Left ventricle myocardium inferior (tissue), 1 donor: ENCODE measurements at places on chromosomes 12 and 14. TPM values are rescaled to one million over a fixed set of nuclear protein-coding genes. Genes with fewer than 3 reads are reported as not detected.

CCDC175 gene
- total RNA-seq, result not detected

DNA sequence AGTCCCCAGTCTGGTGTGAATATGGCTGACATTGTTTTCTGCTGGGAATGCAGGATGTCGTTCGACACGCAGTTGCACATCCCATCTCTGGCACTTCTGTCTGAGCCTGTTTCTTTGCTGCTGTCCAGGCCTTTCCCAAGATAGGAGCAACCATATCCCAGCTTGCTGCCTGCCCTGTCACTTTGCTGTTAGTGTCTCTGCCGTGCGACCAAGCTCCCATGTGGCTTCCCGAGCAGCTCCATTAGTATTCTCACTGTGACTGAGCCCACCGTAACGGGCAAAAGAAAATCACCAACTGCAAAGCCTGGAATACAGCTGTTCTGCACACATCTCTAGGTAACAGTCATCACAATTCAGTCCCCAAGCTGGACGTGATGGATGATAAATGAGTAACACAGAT lies 66.0 kb upstream of the CPSF6 start:
- no peak for DNase-seq

KIF5A gene
- total RNA-seq, result 0.08 TPM

LALBA gene
- total RNA-seq, result not detected

DNA sequence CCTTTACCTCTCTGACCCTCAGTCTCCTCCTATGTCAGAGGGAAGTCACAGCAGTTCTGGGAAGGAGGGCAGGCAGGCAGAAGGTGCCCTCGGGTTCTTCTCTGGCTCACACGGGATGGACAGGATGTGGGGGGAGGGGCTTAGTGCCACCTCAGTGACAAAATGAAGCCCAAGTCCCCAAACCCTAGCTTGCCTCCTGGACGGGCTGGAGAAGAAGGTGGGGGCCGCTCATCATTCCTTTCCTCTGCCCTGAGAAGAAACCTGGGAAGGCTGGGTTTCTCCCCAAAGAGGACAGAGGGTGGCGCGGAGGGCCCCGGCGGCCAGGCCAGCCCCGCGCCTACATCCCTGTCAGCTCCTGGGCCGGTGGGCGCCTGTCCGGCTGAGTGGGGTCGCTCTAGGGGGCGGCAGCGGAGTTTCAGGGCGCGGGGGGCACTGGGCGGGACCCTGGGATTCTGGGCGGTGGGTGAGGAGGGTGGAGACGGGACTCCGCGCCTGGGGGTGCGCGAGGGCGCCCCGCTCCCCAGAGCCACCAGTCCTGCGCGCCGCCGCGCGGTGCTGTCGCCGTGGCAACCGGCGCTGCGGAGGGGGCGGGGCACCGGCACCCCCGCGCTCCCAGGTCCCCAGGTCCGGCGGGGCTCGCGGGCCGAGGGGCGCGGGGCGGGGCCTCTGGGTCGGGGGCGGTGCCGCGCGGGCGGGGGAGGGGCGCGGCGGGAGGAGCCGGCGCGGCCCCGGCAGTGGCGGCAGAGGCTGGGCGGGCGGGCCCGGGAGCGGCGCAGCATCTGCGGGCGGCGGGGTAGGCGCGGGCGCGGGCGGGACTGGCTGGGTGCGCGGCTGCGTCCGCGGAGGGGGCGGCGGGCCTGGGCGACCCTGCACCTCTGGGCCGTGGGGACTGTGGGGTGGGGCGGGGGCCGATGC lies at the start of gene TMEM121:
Gene TMEM121, plus strand, starts transcription at position 723 of the 915 bp plus-strand sequence. CDS start 2,252 bp downstream, outside the sequence.
- no peak for DNase-seq

PTPRR gene
- total RNA-seq, result 1.3 TPM

- no peak for DNase-seq
These were observed 69.9 kb downstream of the RASSF3 start for GRCh38 chr12:64680235-64680634.

DNA sequence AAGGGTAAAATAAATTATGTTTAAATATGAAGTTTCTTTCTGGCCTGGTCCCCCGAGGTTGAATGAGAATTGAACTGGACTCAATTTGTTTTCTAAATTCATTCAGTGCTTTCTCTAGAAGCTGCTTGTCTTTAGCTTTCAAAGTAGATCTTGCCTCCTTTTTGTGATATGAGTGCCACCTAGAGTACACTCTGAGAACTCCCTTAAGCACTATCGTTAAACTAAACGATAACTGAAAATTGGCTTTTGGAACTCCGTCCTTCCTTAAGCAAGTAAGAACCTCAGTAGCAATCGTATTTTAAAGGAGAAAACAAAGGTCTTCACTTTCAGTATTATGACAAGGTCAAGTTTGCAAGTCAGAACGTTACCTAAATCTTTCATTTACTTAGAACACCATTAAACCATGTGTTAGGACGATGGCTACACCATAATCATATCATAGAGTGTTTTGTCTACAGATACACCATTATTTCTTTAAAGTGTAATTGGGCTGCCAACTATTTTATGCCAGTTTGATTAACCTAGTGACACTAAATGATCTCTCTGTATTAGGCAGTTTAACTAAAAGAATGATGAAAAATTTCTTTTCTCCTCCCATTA lies 364.8 kb downstream of the SNAPC1 start:
- no peak for DNase-seq

- no peak for DNase-seq
These were observed 11.3 kb downstream of the FOXN3 start for GRCh38 chr14:89405712-89406111.

DNA sequence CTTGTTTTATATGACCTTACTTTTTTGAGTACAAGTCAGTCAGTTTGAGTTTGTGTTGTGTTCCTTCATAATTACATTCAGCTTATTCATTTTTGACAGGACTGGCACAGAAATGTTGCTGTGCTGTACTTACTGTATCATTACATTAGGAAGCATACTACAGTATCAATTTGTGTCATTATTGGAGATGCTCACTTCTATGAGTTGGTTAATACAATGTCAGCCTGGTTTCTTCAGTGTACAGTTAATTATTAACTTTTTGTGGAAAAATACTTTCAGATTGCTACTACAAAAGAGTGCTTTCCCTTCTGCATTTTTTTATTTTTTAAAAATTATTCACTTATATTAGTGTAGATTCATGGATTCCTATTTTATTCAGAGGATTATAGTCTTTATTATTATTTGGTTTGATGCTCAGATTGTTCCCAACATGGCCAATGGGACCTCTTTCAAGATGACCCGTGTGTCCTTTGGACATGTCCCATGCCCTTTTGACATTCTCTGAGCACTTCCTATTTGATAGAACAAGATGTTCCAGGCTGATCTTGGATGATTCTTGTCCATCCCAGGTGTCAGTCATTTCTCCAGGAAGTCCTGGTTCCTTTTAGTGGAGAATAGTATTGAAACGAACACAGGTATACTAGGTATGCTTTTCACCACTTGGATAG lies 66.6 kb downstream of the MON2 start:
- no peak for DNase-seq

DNA sequence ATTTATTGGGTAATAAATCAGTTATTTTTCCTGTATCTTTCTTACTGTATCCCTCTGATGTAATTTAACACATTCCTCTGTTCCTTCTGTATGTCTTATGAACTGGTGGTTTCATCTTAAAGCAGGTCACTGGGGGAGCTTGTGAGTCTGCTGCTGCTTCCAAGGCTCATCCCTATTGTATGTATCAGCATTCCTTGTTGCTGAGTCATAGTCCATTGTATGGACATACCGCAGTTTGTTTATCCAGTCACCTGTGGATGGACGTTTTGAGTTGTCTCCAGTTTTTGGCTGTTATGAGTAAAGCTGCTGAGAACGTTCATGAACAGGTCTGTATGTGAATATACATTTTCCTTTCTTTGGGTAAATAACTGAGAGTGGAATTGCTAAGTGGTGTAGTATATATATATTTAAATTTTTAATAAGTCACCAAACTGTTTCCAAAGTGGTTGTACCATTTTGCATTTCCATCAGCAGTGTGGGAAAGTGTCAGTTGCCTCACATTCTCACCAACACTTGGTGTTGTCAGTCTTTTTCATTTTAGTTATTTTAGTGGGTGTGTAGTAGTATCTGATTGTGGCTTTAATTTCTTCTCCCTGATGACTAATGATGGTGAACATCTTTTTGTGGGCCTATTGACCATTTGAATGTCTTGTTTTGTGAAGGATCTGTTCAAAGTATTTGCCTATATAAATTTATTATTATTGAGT lies 82.7 kb downstream of the BEGAIN start:
- DNase-seq, result no peak

DNA sequence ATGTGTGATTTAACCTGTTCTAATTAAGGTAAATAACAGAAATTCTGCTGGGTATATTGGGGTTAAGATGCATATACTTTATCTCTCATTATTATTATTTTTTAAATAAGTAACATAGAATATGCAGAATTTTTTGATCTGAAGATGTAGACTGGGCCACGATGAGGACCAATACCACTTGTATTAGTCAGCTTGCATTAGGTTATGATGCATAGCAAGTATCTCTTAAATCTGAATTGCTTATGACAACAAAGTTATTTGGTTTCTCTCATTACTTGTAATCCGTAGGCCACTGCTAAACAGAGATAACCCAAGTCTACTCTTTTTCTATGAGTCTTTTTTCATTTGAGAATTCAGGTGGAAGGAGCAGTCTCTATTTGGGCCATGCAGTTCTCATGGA lies 145.5 kb upstream of the NOVA1 start:
- no peak for DNase-seq

DNA sequence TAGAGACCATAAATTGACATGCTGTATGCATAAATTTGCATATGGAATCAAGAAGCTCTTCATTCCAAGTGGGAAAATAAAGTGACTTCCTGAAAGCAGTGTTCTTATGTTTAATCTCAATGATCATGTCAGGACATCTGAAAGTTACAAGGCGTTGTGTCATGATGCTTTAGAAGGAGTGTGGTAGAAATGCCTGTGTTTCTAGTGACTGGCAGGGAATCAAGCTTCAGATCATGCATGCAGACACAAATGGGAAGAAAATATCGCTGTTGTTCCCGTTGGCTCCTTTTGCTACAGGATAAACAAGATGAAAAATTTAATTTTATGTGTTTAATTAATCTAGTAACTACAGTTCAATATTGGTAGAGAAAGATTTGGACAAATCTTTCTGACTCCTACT lies 298.1 kb upstream of the SYT1 start:
- no peak for DNase-seq

TAS2R30 gene
- 0.44 TPM for total RNA-seq

- DNase-seq, result no peak
These were observed 1194.8 kb downstream of the BCL11B start for GRCh38 chr14:98077176-98077575.
